CD4-positive, alpha-beta T cell treated with Interleukin-1 beta for 1 hour (primary cell): ENCODE measurements at places on chromosomes 5 and 9.
A peak's percentile ranks its signal among the peaks of the same experiment; 100 is the strongest.

DNA sequence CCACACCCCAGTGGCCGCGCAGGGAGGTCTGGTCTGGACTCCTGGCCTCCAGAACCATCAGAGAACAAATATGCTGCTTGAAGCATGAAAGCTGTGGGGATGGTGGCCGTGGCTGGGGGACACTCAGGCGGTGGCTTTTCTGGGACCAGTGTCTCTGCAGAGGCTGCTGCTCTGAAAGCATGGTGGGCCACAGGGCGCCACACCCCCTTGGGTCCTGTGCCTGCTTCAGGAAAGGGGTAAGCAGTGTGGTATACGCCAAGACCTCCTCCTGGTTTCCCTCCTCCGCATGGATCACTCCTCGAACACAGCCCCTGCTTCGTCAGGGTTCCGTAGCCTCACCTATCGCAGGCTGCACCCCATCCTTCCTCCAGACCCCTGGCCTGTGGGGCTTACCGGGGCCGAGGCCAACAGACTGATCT, 19.7 kb upstream of the TERT start:
- DNase-seq: no peak

GRCh38 chr9:70761139-70761670, 346.7 kb upstream of the KLF9 start:
- no peak for DNase-seq

- DNase-seq: no peak
Measured at GRCh38 chr9:124020520-124021384, 9.2 kb downstream of the LHX2 start.

DNA sequence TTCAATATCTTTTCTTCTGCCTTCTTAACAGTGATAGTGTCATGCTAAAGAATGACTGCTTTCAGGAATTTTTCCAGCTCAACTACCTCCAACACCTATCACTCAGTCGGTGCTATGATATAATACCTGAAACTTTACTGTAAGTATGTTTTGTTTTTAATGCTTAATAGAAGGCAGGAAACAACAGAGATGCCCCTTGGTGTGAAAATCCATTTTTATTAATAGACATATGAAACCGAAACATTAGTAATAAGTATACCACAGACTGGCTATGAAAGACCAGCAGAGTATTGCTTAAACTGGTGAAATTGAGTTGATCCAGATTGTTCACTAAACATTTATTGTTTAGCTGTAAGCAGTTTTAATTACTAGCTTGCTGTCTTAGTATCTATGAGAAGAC, 25.2 kb downstream of the SKP2 start:
- DNase-seq: no peak

GRCh38 chr5:178376921-178377582, 144.4 kb upstream of the PHYKPL start:
- no peak for DNase-seq

GRCh38 chr5:149271716-149272563, at the start of gene AFAP1L1:
AFAP1L1 (plus strand) TSS chr5:149271859; CDS start chr5:149271969, 110 bp downstream.
- DNase-seq: no peak

DNA sequence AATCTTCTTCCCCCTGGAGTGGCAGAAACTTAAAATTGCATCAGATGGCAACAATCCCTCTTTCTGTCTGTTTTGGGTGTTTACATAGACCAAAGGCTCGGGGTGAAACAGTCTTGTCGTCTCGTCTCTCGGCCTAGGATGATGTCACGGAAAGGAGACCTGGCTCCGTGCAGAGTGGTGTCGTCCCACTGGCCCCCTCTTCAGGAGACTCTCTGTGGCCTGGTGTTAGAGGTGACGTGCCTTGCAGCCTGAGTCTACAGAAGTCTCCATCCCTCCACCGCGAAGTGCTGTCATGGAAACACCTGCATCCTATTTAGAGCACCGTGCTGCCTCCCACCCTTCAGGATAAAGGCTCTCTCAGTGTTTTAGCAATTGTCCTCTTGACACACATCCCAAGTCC, 409.7 kb downstream of the IRX1 start:
- DNase-seq: no peak

DNA sequence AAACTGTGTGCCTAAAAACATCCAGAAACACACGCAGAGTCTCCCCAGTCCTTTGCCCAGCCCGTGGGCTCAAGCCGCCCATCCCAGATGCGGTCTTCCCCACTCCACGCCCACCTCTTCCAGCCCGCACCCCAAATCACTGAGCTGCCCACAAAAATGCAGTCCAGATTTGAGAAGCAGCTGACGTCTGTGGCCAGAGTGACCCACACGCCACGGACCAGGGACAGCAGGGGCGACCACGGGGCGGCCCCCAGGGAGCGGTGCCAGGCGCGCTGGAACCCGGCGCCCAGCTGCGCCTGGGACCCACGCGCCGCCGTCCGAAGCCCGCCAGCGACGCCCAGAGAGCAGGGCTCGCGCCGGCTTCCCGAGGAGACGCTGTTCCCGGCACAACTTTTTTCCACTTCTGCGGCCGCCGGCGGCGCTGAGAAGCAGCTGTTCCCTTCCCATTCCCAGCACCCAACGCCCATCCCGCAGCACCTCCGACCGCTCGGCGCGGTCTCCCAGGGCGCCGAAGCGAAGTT, 674 bp downstream of the LHFPL2 start:
- DNase-seq: no peak

GRCh38 chr5:5497152-5497788, 74.8 kb downstream of the ICE1 start:
- peak; percentile 23 for DNase-seq

- DNase-seq: no peak
Measured at GRCh38 chr9:87157366-87158031, 210.2 kb upstream of the GAS1 start.
